GM18507 (cell line): ENCODE measurements at places on chromosomes 2 and 18.

DNA sequence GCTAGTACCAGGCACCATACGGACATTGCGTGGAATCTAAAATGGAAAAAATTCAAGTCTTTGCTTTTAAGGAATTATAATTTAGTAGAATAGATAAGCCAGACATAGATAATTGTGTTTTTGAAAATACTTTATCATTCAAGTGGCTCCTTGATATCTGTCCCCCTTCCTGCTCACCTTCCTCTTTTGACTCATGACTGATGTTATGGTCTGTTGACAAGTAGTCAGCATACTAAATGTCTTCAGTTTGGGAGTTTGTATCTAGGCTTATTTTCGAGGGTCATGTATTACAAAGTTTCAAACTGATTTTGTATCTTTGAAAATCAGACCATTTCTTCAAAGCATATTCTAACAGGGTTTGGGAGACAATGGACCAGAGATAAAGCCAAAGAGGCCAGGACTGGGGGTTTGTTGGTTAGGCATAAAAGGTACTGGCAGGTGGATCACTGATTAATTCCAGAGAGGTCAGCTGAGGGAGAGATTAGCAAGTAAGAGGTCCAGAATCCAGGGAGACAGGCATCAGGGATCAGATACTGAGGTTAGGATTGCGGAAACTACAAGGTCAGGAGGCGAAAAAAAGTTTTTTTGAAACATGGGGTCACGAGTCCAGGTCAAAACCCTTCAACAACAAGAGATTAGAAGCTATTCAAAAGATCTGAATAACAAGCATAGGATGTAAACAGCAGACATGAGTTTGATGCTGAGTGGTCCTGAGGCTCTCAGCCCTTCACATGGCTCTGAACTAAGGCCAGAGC lies 31.5 kb upstream of the KLHL14 start:
- no peak for DNase-seq

DNA sequence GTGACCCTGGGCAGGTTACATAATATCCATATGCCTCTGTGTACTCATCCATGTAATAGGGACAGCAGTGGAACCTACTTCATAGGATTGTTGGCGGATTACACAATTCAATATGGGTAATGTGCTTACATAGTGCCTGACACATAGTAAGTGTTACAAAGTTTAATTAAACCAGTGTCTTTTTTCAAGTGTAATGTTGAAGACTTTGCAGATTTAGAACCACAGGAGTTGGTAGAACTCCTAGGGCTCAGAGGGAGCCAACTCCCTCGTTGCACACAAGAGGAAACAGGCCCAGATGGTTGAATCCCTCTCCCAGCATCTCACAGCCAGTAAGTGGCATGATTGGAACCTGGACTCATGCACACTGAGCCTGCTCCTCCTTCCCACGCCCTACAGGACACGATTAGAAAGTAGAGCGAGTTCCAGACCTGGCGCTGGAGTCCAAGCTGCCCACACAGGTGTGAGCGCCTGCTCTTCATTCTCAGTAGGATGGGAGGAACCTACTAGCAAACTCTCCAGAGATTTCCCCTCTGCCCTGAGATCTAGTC lies 97.8 kb downstream of the VSNL1 start:
- DNase-seq, result no peak

GRCh38 chr18:57427429-57428201 lies 7.6 kb upstream of the ONECUT2 start:
- DNase-seq, result no peak

DNA sequence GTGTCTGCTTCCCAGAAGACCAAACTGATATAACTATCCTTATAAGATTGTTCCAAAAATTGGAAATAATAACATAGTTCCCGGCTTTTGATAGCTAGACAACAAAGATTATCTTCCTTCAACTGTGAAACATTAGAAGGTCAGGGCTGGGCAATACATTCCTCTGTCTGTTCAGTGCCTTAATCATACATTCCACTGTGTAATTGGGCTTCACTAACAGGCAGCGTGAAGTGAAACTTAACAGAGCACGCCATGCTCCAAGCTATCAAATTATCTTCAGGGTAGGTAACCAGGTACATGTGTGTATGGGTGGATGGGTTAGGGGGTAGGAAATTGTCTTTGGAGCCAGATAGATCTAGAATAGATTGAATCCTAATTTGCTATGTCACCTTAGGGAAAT lies 23.5 kb upstream of the ARL5A start:
- no peak for DNase-seq

DNA sequence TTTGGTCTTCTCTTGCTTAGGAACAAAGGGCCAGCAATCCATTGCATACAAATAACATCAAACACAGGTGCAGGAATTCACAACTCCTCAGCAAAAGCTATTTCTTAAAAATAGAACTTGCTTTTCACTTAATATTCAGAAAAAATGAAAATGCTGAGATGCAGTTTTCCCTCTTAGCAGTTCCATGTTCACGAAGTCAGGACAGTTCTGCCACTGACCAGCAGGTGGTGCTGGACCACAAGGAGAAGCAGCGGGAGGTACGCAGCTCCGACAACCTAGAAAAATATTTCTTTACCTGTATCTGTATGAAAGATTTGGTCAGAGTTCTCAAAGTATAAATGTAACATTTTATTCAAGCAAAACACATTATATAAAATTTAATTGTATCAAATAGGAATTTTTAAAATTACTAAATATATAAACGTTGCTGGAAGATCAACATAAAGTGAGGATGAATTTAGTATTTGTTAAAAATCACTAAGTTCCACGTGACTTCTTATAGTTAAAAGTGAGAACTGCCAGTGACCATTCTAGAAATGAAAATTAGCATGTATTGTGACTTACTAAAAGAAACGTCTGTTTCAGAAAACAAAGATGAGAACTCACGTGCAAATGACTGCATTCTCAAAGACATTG lies 48.8 kb downstream of the ADNP2 start:
- no peak for DNase-seq
